NCI-H1048 (cell line): ENCODE measurements at places on chromosomes 2 and 18.

DNA sequence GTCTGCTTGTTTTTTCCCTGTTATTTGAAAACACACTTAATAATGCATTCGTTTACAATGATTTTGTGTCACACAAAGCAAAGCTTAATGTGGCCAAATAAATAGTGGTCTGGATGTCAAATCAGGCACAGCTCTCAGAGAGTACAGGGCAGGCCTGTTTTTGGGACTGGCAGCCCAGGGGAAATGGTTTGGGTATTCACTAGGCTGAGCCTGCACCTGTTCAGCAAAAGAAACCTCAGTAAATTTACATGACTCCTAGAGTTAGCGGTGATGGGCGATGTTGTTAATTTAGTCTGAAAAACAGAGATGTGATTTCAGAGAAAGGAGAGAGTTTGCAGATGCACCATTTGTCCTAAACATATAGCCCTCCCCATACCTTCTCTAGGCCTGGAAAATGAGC, 197.1 kb downstream of the ALK start:
- no peak for DNase-seq

GRCh38 chr2:118464046-118464445, 375.8 kb downstream of the INSIG2 start:
- no peak for DNase-seq

GRCh38 chr2:193331676-193332075, 1136.9 kb upstream of the TMEFF2 start:
- no peak for DNase-seq

- DNase-seq, result no peak
These were observed 39.4 kb downstream of the EDAR start for GRCh38 chr2:108949316-108950239.

DNA sequence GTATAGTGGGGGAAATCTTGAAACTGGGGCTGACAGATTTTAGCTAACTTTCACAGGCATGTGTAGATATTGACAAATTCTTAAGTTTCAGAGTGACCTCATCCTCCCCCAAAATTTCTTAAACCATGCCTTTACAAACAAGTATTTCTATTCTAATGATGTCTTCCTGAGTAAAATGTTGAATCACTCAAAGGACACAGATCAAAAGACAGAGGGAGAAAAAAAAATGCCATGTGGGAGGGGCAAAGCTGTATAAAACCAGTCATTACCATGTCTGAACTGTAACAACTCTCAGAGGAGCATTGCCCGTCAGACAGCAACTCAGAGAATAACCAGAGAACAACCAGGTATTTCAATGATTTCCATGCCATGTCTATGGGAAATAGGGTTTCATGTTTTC, at the start of gene SERPINB2:
Gene SERPINB2, plus strand, starts transcription at position 282 of the 400 bp plus-strand sequence. CDS start 3,740 bp downstream, outside the sequence.
- no peak for DNase-seq

GRCh38 chr2:191051177-191051576, 37.2 kb upstream of the STAT1 start:
- DNase-seq, result no peak

- no peak for DNase-seq
These were observed 125.6 kb downstream of the CACNB4 start for GRCh38 chr2:151973013-151973900.

DNA sequence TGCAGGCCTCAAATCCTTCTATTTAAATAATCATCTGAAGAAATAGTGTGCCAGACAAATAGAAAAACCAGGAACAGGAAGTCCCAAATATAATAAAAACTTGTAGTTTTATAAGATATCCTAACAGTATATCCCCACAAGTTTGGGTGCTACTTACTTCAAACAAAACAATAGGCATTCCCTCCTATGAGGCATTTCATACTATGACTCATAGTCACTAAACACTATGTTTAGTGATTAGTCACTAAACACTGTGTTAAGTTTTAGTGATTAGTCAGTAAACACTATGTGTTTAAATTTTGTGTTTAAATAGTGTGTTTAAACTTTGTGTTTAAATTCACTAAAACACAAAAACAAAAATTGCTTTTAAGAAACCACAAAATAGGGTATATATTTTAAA, 407.0 kb upstream of the CDH19 start:
- no peak for DNase-seq

GRCh38 chr2:9258953-9259399, 52.4 kb downstream of the ASAP2 start:
- DNase-seq, result no peak

GRCh38 chr2:149725234-149725633, 137.7 kb upstream of the MMADHC start:
- peak; percentile 52 for DNase-seq

DNA sequence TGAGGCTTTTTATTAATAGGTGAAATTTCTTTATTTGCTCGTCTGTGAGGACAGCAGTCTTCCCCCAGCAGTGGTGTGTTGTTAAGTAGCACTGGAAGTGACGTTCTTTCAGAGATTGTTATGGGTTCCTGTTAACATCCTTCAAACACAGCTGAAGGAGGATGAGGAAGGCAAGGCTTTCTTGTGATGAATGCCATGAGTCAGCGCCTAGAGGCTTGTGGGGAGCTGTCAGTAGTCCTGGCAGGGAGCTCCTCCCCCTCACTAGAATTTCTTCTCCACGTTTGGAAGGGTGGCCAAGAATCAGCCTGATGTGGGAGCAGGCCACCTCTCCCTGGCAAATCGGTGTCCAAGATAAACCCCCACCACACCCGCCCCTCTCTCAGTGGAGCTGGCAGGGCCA, 113.2 kb downstream of the ARHGEF4 start:
- DNase-seq, result no peak

DNA sequence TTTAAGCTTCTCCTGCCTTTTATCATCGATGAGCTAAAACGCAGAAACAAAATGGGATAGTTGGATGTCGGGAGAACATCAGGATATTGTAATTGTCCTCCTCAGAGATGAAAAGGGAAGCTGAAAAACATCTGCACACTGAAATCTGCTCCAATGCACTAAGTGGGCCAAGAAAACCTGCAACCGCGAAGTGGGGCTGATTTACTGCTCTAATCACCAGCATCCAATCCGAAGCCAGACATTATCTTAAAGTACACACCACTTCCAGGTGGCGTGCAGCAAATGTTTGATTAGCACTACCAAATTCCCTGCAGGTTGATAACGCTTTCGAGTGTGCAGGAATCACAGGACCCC, 230.3 kb upstream of the SLC14A2 start:
- no peak for DNase-seq

DNA sequence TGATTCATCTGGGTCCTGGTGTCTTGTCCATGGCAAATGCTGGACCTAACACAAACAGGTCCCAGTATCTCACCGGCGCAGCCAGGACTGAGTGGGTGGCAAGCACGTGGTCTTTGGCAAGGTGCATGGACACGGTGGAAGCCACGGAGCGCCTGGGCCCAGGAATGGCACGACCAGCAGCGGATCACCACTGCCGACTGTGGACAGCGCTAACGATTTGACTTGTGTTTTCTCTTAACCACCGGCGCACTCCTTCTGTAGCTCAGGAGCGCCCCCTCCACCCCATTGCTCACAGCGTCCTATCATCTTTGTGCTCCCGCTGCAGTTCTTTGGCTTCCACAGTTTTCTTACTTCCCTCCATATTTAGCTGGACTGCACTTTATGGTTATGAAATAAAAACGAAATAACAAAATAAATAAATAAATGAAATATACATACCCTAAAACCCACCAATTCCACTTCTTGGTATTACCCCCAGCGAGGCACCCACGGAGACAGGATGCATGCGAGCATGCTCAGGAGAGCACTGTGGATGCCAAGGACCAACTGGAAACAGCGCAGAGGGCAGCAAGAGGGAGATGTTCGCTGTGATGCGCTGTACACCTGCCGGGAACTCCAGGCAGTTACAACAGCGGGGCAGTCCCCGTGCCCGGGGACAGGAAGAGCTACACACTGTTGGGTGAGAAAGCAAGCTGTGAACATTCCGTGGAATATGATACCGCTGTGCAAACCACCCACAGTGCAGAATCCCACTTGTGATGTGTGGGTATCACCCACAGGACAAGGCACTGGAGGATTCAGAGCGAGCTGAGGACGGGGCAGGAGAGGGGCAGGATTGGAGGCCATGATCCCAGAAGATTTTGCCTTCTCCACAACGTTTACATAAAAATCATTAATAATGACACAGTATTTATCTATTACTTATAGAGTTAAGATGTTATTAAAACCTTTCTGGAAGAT, 7.0 kb upstream of the CIDEA start:
- DNase-seq, result no peak

GRCh38 chr2:132998221-132998620, 328.2 kb upstream of the LYPD1 start:
- DNase-seq, result no peak

GRCh38 chr2:236691799-236692167, 122.2 kb downstream of the ACKR3 start:
- no peak for DNase-seq

GRCh38 chr2:39475006-39475405, 37.9 kb upstream of the MAP4K3 start:
- DNase-seq, result no peak

DNA sequence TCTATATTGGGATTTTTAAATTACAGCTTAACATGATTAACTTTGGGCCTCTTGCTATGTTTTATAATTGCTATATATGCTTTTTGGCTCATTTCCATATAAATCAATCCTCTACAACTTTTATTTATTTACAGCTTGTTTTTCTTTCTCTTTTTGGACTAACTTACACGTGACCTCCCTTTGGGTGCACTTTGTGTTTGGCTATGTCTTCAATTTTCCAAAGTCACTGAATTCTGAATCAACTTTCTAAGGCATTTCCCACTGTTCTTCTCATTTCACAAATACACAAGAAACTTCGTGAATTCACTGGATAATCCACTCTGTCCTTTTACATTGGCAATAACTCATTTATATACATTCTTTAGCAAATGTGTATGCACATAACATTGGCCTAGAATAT, 5.4 kb upstream of the CPS1 start:
- DNase-seq, result no peak

DNA sequence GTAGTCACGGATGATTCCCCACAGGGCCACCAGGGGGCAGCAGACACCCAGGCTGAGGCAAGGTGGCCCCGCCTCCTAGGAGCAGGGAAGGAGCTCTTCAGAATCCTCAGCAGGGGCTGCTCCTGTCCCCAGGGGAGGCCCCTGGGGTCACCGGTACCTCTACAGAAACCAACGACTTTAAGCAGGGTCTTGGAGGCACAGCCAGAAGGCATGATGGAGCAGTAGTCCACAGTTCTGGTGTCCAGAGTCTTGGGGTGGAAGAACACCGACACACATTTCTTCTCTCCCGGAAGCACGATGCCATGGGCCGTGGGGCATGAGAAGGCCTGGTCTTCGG, 11.5 kb downstream of the CFAP65 start:
- DNase-seq, result peak; percentile 24

DNA sequence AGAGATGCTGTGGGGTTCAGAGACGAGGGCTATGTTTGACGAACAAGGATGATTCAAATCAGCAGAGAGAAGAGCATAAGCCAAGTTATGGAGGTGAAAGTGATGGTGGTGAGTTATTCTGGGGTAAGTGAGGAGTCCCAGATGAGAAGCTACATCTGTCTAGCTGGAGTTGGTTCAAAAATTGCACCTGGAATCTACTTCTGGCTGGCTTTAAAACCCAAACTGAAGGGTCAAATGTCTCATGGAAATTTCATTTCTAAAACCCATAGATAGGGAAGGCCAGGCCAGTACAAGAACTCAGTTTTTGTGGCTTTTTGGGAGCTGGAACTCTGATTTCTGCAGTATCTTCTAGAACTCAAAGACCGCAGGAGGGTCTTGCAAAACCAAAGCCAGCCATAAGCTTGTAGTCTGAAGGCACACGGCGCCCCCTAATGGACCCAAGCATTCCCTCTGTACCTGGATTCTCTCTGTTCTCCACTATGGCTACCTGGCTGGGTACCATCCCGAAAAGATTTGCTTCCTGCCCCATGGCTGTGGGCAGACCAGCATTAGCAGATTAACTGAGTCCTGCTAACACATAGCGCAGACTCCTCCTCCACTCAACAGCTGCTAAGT, 229.1 kb upstream of the SLC14A2 start:
- DNase-seq, result no peak

DNA sequence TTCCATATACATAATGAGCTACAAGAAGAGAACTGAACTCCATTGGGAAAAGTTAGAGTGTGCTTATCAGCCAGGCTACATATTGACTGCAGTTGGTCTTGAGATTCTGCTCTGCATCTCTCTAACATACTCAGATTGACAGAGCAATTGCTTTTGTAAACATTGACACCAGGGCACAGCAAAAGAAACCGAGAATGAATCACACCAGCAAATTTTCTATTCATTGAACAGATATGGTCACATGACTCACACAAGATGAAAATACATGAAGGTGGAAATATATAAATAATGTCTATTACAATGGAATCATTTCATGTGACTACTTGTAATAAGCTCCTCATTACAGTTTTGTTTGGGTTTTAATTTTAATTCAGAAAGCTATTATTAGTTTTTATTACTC, 691.9 kb upstream of the TMEFF2 start:
- no peak for DNase-seq

DNA sequence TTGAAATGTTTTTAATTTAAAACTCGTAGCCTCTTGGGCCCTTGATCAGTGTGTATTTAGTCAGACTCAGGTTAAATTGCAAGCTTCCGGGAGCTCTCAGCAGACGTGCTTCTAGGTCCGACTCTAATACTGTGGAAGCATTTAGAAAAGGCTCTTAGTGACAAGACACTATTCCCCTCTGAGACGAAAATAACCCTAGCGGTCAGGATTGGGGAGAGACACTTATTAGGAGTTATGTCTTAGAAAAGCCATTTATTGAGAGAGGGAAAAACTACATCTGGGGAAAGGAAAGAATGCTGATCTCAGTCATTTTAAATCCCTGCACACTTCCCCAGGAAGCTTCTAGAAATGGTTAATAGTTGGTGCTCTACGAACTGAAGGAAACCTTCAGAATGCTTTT, 110.5 kb upstream of the NCK2 start:
- no peak for DNase-seq

DNA sequence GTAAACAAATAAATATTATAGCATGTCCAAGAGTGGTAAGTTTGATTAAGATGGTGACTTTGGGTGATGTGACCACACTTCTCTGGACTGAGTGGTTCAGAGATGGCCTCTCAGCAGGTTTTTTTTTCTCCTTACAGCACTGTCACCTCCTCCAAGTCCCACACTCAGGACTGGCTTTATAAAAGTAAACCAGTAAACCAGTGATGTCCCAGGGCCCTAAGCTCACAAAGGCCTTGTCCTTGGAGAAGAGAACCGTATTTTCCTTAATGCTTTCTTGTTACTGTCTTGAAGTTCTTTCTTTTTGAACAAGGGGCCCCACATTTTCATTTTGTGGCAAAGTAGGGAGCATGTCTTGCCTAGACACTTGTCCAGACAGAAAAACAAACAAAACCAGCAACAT, 274.0 kb downstream of the MYCN start:
- DNase-seq, result no peak
